Glutamatergic neuron (in vitro differentiated cells): ENCODE measurements at places on chromosomes 13 and 19.

DNA sequence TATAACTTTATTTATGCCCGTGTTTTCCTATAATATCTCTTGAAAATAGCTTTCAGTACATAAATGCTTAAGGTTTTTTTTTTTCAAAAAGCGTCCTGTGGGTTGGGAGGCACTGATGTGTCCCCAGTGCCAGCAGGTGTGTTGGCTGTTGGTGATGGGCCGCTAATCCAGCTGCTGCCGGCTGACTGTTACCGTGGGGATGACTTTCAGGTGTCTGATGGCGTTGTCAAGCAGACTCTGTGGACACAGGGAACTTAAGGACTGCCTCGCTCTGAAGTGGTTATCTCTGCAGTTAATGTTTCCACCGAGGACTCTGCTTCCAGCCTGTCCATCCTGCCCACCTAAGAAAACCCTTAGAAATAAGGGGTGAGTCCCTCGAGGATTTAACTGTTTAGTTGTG lies 94.5 kb downstream of the ANKRD10 start:
- no peak overlapping the region for H3K4me3 ChIP-seq
- peaks cover 1% of the 10 kb centered on the region for H3K4me1 ChIP-seq
- no peak for DNase-seq

DNA sequence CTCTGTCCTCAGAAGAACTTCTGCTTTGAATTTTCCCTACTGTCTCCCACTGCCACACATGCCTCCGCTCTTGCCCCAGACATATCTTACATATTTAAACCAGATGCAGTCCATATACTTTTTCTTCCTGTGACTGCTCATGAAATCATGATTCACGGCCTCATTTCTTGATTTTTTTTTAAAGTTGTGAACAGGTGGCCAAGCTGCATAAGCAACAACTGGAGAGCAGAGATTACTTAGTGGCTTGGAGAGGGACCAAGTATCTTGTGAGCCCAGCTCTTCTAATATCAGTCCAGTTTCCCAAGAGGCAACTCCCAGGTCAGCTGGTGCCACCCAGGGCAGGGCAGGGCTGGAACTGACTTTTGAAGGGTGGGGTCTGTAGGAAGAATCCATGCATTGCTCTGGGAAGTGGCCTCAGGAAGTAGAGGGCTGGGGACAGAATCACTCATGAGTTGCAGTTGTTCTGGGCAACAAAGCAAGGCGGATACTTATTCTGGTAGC lies 152.4 kb downstream of the LMO7 start:
- H3K27me3 ChIP-seq = no peaks in the 10 kb centered on the region
- H3K4me1 ChIP-seq = no peaks in the 10 kb centered on the region
- H3K4me3 ChIP-seq = no peak overlapping the region
- no peaks in the 10 kb centered on the region for H3K36me3 ChIP-seq
- no peak for DNase-seq
- no peak overlapping the region for H3K27ac ChIP-seq

- DNase-seq = peak; percentile 46
- H3K36me3 ChIP-seq = peaks cover 8% of the 10 kb centered on the region
- no peak overlapping the region for H3K27ac ChIP-seq
- no peak overlapping the region for H3K4me3 ChIP-seq
- H3K27me3 ChIP-seq = peaks cover 11% of the 10 kb centered on the region
Measured at GRCh38 chr19:40398417-40399131, 8.6 kb upstream of the HIPK4 start.

DNA sequence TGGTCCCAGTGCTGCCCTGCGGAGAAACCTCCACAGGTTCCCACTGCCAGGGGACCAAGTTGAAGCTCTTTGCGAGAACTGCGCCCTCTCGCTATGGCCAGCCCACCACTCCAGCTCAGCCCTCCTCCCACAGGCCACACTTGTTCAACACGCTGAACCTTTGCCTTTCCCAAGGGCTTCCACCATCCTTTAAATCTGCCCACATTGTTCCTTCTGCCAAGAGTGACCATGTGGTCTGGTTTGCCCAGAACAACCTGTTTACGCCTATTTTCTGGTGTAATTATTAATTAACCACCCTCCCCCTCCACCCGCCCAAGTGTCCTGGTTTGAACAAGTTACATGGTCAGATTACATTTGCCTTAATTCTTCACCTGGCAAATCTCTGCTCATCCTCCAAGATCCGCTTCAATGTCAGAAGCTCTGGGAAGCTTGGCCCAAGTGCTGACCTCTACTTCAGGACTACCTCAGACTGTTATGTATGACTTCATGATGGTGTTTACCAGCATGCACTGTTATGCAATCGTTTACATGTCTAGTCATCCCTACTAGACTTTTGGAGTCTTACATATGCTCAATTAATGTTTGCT lies 12.0 kb upstream of the USP12 start:
- peaks cover 1% of the 10 kb centered on the region for H3K4me1 ChIP-seq
- H3K27me3 ChIP-seq = peaks cover 2% of the 10 kb centered on the region
- no peak for DNase-seq
- H3K36me3 ChIP-seq = no peaks in the 10 kb centered on the region
- no peak overlapping the region for H3K27ac ChIP-seq

- H3K27ac ChIP-seq = peak overlapping the region; percentile 52
- H3K4me1 ChIP-seq = no peaks in the 10 kb centered on the region
- peak; percentile 73 for DNase-seq
- H3K27me3 ChIP-seq = peaks cover 8% of the 10 kb centered on the region
- no peaks in the 10 kb centered on the region for H3K36me3 ChIP-seq
- H3K4me3 ChIP-seq = peak overlapping the region; percentile 91
Measured at GRCh38 chr19:5826531-5827341, 12.8 kb downstream of the FUT6 start.

- no peaks in the 10 kb centered on the region for H3K27me3 ChIP-seq
- H3K4me3 ChIP-seq = no peak overlapping the region
- no peak overlapping the region for H3K27ac ChIP-seq
- DNase-seq = no peak
- H3K36me3 ChIP-seq = no peaks in the 10 kb centered on the region
- H3K4me1 ChIP-seq = no peaks in the 10 kb centered on the region
Measured at GRCh38 chr13:59950266-59950665, 213.5 kb downstream of the DIAPH3 start.

GRCh38 chr13:79548902-79549301 lies 67.9 kb downstream of the NDFIP2 start:
- no peak for DNase-seq
- peaks cover 8% of the 10 kb centered on the region for H3K4me1 ChIP-seq
- no peak overlapping the region for H3K27ac ChIP-seq
- H3K36me3 ChIP-seq = no peaks in the 10 kb centered on the region

DNA sequence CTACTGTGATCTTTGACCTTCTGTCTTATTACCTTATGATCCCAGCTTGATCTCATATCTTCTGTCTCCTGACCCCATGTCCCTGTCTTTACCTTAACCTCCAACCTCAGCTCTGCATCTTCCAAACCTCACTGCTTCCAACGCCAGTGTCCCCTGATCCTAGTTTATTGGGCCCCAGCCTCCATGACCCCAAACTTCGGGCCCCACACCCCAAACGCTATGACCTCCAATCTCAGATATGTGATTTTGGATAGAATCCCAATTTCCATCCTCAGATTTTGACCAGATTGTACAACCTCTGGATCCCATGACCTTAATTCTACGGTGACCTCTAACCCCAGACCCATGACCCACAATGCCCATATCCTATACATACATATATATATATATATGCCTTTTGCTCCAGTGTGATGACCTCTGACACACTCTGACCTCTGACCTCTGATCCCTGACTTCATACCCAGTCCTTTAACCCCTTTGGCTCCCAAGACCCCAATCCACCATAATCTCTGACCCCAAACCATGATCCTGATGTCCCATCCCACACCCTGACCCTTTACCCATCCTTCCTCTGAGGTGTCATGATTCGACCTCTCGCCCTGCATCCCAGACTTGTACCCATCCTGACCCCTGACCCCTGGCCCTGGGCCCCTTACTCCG lies 3.5 kb downstream of the KLK12 start:
- no peak overlapping the region for H3K4me3 ChIP-seq
- H3K27me3 ChIP-seq = peaks cover 9% of the 10 kb centered on the region
- DNase-seq = no peak
- H3K36me3 ChIP-seq = peaks cover 4% of the 10 kb centered on the region
- no peak overlapping the region for H3K27ac ChIP-seq

DNA sequence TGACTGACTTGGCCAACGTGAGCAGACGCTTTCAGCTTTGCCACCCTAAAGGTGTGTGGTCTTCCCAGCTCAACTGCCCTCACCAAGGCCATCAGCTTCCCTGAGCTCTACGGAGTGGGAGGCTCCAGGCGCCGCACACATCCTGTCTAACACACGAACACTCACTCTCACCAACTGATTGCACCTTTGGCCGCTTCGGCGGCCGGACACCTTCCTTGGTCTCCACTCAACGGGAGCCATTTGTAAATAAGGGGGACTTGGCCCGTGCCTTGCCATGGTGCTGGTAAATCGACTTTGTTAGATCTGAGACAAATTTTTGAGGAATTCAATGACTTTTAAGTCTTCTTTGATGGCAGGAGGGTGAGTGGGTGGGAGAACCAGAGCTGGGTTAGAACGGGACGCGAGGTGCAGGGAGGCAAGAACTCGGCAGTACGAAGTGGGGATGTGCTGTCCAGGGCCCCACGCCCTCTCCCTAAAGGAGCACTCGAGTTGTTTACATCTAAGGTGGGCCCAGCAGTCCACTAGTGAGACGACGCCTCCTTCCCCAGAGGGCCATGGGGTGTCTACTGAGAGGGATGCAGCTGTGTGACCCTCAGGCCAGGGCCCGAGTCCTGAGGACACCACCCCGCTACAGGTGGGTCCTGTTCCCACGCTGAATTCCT lies 4.4 kb downstream of the C13orf46 start:
- no peak for DNase-seq
- no peaks in the 10 kb centered on the region for H3K4me1 ChIP-seq
- H3K4me3 ChIP-seq = no peak overlapping the region

DNA sequence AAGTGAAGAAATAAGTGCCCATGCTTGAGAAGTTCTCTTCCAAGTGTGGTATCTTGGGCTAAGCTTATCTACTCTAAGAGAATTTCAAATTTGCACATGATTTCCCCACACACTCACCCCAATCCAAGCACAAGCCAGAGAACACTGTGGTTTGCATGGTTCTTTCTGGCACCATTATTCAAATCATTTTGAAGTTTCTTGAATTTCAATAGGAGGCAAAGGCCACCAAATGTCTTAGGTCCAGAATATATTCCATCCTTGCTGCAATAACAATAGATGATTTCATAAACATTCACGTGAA lies 359.7 kb downstream of the IRS2 start:
- H3K4me3 ChIP-seq = no peak overlapping the region
- H3K4me1 ChIP-seq = no peaks in the 10 kb centered on the region
- no peak overlapping the region for H3K27ac ChIP-seq
- no peak for DNase-seq
- H3K27me3 ChIP-seq = peaks cover 3% of the 10 kb centered on the region
- peaks cover 20% of the 10 kb centered on the region for H3K36me3 ChIP-seq

- H3K27me3 ChIP-seq = peaks cover 2% of the 10 kb centered on the region
- DNase-seq = no peak
- H3K27ac ChIP-seq = no peak overlapping the region
- H3K36me3 ChIP-seq = no peaks in the 10 kb centered on the region
- H3K4me1 ChIP-seq = no peaks in the 10 kb centered on the region
Measured at GRCh38 chr13:34044041-34044440, 226.1 kb downstream of the RFC3 start.

- no peak for DNase-seq
- peak overlapping the region; percentile 28 for H3K27ac ChIP-seq
- H3K27me3 ChIP-seq = no peaks in the 10 kb centered on the region
- H3K4me3 ChIP-seq = peak overlapping the region; percentile 20
Measured at GRCh38 chr13:45122941-45123340, 2.6 kb downstream of the GTF2F2 start.

- H3K4me1 ChIP-seq = peaks cover 17% of the 10 kb centered on the region
- peak overlapping the region; percentile 97 for H3K4me3 ChIP-seq
Measured at GRCh38 chr19:42397263-42398166, 7.4 kb upstream of the CNFN start.

DNA sequence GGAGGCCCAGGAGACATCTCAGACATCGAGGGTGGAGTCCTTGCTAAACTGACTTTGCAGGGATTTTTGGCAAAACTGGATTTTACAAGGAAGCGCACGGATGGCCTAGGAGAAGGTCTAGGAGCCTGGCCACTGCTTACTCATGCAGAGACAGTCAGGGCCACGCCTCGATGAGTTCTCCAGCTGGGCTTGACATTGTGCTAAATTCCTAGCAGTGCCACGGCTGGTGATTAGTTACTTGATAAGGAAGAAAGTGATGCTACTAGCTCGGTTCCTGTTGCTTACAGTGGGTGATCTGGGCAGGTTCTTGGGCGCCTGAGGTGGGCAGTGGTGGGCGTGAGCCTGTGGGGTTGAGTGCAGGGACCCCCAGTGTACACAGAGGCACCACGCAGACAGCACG lies 143.4 kb downstream of the SOX1 start:
- no peaks in the 10 kb centered on the region for H3K36me3 ChIP-seq
- DNase-seq = no peak
- H3K27ac ChIP-seq = no peak overlapping the region
- no peaks in the 10 kb centered on the region for H3K4me1 ChIP-seq
- H3K27me3 ChIP-seq = peaks cover 4% of the 10 kb centered on the region

- peak overlapping the region; percentile 97 for H3K27ac ChIP-seq
- H3K27me3 ChIP-seq = no peaks in the 10 kb centered on the region
- peak overlapping the region; percentile 99 for H3K4me3 ChIP-seq
- no peaks in the 10 kb centered on the region for H3K36me3 ChIP-seq
Measured at GRCh38 chr19:45716359-45717130, 14.2 kb downstream of the FBXO46 start.

DNA sequence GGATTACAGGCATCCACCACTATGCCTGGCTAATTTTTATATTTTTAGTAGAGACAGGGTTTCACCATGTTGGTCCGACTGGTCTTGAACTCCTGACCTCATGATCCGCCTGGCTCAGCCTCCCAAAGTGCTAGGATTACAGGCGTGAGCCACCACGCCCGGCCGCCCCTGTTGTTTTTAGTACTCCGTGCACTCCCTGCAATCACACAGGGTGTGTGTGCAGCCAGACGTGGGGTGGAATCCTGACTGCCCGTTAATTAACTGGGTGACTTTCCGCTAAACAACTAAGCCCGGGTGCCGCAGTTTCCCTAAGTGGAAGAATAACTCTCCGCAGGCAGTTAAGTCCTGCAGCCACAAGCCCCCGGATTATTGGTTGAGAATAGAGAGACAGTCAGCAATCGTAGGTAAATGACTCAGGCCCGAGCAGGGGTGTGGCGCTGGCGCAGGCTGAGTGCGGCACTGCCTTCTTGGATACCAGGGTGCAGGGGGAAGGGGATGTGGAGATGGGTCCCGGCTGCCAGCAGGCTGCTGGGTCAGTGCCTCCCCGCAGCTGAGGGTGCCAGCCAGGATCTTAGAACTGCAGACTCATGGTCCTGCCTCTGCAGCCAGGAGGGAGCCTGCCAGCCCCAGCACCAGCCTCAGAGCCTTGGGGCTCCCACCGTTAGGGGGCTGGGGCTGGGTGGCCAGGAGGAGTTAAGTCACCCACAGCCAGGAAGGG lies 6.1 kb upstream of the FXYD3 start:
- DNase-seq = no peak
- no peaks in the 10 kb centered on the region for H3K36me3 ChIP-seq
- H3K27ac ChIP-seq = no peak overlapping the region
- peaks cover 7% of the 10 kb centered on the region for H3K4me1 ChIP-seq
- no peaks in the 10 kb centered on the region for H3K27me3 ChIP-seq

- H3K4me3 ChIP-seq = no peak overlapping the region
- peaks cover 2% of the 10 kb centered on the region for H3K4me1 ChIP-seq
- no peaks in the 10 kb centered on the region for H3K36me3 ChIP-seq
- DNase-seq = peak; percentile 81
Measured at GRCh38 chr19:2648528-2648937, 54.0 kb downstream of the GNG7 start.

- peaks cover 6% of the 10 kb centered on the region for H3K4me1 ChIP-seq
- H3K36me3 ChIP-seq = no peaks in the 10 kb centered on the region
- peaks cover 18% of the 10 kb centered on the region for H3K27me3 ChIP-seq
- H3K4me3 ChIP-seq = peak overlapping the region; percentile 98
- DNase-seq = no peak
Measured at GRCh38 chr19:12720296-12720695, 3.4 kb downstream of the TNPO2 start.
